ENCODE measurements at places on chromosomes 11 and 22.
A peak's percentile ranks its signal among the peaks of the same experiment; 100 is the strongest.

DNA sequence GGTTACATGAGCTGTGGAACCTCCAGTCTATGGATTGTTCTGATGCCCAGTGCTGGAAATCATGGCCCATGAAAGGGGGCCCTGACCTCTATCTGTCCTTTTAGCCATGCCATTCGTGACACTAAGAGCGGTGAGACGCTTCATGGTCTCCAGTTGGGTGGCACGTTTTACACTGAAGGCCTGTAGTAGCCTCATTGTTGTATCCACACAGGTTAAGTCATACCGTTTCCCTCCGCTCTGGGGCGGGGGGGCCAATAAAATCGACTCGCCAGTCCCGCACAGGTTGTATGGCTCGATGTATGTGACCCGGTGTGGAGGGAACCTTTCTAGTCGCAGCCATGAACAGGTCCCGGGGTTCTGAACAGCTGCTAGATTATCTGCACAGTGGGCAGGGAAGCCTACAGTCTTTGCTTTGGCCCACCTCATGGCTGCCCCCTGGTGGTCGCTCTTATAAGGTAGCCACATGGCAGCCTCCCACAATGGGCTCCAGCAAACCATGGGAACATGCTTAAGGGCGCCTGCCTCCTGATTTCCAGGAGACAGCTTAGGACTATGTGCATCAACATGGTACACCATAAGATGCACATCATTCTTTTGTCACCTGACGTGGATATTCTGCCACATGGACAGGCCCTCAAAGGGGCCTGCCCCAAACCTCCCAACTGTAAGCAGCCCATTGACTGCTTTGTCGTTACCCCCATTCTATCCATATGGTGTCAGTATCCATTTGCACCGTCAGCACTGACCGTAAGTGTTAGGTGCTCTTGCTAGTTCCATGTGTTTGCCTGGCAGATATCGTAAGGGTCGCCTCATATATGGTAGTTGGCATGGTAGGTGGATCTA lies 19.7 kb upstream of the APOL3 start:
- DNase-seq = peak; percentile 72

GRCh38 chr11:15215005-15215404 lies 100.3 kb downstream of the INSC start:
- DNase-seq = no peak

GRCh38 chr11:33912405-33913361 lies 20.8 kb upstream of the LMO2 start:
- DNase-seq = no peak

- DNase-seq = no peak
These were observed 21.6 kb downstream of the APOL5 start for GRCh38 chr22:35739076-35739930.

- DNase-seq = no peak
These were observed 10.0 kb upstream of the OR5M1 start for GRCh38 chr11:56624661-56625110.

- no peak for DNase-seq
These were observed 208.4 kb downstream of the DDX10 start for GRCh38 chr11:108873310-108873709.

DNA sequence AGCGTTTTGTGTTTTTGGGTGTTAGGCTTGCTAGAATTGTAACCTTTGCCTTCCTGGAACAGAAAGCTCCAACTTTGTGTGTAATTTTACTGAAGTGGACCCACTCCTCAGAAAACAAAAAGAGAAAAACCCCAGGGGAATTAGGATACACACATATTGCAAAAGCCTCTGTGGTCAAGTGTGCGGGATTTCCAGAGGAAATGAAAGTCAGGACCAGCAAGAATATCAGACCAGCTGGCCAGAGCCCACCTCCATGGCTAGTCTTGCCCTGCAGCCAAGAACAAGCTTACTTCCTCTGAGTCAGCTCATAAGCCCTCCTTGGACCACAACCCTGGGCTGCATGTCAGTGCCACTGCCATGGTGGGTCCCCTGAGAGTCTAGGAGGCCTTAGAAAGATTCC lies 37.0 kb upstream of the FTH1 start:
- DNase-seq = no peak

GRCh38 chr22:37639070-37639760 lies at the start of gene SH3BP1:
Gene SH3BP1 (plus strand): TSS chr22:37639669. CDS start chr22:37639788, 119 bp downstream.
- DNase-seq = no peak

GRCh38 chr11:108221371-108221770 lies 1.1 kb downstream of the NPAT start:
- DNase-seq = no peak

GRCh38 chr11:88402784-88403183 lies 65.2 kb upstream of the CTSC start:
- DNase-seq = no peak

DNA sequence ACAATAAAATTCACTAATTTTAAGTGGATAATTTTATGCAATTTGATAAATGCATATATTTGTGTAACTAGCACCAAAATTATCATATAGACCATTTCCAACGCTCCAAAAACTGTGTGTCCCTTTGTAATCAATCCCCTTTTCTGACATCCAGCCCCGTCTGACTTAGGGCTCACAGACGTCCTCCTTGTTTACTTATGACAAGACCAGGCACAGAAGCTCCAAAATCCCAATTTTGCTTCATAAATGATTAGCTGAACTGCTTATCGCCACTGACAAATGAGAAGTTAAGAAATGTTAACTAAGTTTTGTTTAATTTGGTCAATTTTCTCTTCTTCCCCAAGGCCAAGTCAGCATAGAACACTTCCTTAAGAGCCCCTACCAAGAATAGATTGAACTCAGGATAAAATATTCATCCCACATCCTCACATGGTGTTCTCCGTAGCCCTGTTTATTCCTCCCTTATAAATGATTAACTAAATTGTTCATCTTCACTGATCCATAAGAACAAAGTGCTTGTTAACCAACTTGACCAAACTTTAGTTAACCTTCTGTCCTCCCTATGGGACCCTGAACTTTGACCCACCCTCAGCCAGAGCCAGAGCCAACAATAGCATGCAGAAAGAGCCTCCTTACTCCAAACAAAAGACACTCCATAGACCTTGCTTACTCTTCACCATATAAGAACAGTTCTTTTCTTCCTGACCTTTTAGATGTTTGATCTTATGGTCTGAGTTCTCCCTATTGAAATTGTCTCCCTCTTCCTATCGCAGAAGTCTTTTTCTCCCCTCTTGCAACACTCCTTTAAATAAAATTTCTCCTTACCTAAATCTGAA lies 30.8 kb upstream of the GLYAT start:
- DNase-seq = no peak

DNA sequence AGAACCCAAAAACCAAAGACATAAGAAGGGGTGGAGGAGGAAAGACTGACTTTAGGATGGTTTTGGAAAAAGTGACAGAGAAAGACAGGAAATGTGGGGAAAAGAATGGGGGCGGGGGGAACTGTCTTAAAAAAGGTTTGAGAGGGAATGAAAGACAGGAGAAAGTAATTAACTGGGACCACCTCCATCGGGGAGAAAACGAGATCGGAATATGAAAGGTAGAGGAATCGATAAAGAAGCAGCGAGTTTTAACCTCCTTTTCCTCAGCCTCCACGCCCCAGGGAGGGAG lies 524 bp downstream of the MTMR2 start:
- DNase-seq = no peak

- DNase-seq = no peak
These were observed 15.6 kb upstream of the UCP3 start for GRCh38 chr11:74024261-74025029.

DNA sequence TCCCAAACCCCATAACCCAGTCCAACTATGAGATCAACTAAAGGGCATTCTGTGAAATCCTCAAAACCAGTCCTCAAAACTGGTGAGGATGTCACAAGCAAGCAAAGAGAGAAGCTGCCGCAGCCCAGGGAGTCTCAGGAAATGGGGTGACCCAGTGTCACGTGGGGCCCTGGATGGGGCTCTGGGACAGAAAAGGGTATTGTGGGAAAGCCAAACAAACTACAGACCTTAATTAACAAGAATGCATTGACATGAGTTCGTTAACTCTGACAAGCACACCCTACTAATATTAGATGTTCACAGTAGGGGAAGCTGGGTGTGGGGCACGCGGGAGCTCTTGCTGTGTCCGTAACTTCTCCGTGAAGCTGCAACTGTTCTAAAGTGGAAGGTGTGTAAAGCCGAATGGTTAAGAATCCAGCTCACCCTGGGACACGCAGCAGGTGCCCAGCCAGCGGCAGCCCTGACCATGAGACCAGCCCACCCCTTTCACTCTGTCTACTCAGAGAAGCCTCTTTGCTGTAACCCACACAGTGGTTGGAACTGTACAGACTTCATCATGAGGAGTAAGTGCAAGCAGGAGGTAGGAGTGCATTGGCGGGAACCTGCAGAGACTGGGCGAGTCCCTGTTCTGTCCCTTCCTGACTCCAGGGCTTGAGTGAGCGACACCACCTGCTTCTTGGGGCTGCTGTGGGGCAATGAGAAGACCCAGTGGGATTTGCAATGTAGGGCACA lies 17.9 kb downstream of the LINC01488 start:
- no peak for DNase-seq

- no peak for DNase-seq
These were observed 60.9 kb downstream of the SCGB1A1 start for GRCh38 chr11:62479631-62480201.

- DNase-seq = no peak
These were observed 56.1 kb downstream of the FLI1 start for GRCh38 chr11:128749974-128750373.

- no peak for DNase-seq
These were observed 2.5 kb upstream of the HBB start for GRCh38 chr11:5229356-5229755.
